ENCODE measurements at places on chromosomes 1 and 21.

DNA sequence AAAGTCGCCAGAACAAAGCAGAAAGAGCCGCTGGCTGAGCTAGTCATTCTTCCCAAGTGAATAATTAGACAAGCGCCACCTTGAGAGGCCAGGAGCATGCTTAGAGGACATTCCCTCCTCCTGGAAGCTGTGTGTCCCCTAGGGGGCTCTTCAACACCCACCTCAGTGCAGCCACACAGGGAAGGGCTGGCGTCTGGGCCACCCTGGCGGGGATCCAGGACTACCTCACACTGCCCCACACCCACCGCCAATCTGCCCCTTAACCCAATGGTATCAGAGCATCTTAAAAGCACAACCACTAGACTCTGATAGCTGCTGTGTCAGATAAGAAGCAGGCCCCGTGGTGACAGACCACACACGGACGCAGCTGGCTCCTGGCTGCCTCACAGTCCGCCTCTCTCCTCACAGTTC, 24.9 kb downstream of the SETD4 start:
- DNase-seq, result no peak

GRCh38 chr1:3333903-3334302, 120.6 kb upstream of the ARHGEF16 start:
- no peak for DNase-seq

DNA sequence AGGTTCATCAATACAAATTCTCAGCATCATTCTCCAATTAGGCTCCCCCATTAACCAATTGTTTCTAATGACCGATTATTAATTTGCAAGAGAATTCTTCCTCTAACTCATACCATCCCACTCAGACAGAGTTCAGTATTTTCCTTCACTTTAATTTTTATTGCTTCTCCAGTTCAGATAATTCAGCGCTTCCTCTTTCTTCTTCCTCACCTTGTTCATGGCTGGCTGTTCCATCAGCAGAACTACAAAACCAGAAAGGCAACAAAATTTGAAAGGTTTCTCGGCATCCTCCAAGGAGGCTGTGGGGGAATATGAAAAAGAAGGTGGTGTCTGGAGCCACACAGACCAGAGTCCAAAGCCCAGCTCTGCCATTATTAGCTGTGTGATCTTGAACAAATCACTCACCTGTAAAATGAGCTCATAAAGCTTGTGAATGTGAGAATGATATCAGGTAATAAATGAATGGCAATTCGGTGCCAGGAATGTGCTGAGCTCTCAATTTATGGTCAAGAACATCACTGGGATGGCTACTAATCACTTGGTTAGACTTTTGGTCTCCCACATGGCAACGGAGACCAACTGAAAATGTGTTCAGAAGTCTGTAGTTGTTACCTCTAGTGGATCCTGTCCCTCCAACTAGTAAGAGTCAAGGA, 11.7 kb upstream of the ZNF436 start:
- DNase-seq, result no peak

- DNase-seq, result no peak
These were observed at the start of gene TBX19 for GRCh38 chr1:168280296-168280927. Gene TBX19 (plus strand): TSS chr1:168280877. CDS start chr1:168281091, 214 bp downstream.

GRCh38 chr1:240650877-240651276, 38.9 kb upstream of the GREM2 start:
- no peak for DNase-seq

DNA sequence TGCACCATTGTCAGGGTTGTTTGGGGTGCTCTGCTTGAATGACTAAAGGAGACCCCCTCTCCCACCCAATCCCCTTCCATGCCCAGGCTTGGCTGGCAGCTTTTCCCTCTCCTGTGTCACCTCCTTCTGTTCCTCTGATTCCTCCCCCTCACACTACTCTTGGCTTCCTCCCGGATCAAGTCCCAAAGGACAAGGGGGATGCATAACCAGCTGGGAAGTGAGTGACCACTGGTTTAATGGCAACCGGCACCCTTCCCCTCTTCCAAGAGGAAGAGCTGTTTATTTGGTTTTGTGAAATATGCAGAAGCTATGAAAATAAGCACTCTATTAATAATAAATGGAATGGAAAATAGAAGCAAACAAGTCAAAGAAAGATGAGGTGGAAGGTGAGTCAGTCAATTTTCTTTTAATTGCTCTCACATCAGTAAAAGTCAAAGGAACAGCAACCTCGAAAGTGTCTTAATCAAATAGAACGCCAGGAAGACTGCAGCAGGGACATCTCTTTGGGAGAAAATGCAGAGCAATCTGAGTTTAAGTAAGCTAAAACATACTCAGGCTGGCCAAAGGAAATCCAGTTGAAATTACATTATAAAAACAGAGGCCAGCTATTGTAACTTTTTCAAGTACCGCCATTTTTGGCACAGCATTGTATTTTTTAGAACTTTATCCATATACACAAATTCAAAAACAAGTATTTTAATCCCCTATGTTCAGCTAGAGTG, 322.5 kb downstream of the SIPA1L2 start:
- no peak for DNase-seq

- DNase-seq, result no peak
These were observed 43.5 kb upstream of the CCDC27 start for GRCh38 chr1:3708791-3709190.

- peak; percentile 76 for DNase-seq
These were observed 21.2 kb downstream of the SLC45A3 start for GRCh38 chr1:205658943-205659581.

DNA sequence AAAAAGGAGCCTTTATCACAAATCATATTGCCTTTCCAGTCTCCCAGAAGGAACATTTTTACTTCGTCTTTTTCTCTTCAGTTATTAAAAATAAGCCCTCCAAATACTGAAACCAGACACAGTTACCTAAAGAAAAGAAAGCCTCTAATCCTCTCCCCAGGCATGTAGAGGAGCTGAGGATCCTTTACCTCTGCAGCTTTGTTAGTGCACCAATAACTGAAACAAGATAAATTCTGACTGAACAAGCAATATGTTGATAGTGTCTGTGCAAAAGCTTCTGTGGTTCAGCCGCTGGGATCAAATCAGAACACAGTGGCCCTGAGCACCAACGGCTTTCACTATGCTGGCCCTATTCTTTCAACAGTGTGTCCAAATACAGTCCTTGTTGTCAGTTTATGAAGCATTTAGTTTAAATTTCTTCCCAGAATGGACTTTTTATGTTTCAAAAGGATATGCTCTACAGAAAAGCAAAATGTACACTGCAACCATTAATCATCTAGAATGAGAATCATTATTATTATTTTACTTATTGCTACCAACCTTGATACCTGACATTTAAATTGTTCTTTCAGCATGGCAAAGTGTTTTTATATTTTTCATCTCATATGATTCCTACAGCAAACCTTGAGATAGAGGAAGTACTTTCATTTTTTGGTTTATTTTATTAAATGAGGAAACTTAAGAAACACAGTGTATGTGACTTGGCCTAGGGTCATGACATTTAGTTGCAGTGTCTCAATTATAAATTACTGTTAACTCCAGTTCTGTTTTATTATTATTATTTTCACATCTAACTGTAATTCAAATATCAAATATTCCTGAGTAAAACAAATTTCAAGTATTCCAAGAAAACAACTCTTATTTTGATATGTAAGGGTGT, 217.9 kb downstream of the NEGR1 start:
- no peak for DNase-seq

DNA sequence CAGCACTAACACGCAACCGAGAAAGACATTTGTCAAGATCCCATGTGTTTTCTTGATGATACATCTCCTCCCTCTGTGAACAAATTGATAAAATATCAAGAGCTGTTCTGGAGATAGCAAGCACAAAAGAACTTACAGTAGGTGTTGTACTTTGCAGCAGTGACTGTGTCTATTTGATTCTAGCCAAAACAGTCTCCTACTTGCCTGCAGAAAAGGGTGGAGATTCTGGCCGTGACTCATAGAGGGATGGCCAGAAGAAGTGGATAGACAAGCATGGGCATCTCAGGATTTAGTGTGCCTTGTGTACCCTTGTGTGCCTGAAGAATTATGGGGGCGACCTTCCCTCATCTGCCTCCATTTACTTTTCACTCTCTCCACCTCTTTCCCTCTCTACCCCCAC, 458.4 kb upstream of the LRRC7 start:
- DNase-seq, result no peak

- no peak for DNase-seq
These were observed 220.0 kb downstream of the FGGY start for GRCh38 chr1:59516881-59517280.

DNA sequence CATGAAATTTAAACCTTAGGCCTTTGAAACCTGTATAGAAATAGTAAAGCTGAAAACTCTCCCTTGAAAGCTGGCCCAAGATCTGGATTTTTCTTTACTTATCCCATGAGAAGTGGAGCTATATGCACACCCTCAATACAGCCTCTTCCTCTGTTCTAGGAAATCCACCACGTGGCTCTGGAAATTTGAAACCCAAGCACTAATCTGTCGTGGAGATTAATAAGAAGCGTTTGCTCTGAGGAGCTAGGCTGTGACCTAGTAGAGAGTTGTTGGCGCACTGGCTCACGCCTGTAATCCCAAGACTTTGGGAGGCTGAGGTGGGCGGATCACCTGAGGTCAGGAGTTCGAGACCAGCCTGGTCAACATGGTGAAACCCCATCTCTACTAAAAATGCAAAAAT, 291.3 kb upstream of the PLXNA2 start:
- DNase-seq, result no peak

- no peak for DNase-seq
These were observed 1152.2 kb upstream of the ADGRL4 start for GRCh38 chr1:80158771-80159170.

DNA sequence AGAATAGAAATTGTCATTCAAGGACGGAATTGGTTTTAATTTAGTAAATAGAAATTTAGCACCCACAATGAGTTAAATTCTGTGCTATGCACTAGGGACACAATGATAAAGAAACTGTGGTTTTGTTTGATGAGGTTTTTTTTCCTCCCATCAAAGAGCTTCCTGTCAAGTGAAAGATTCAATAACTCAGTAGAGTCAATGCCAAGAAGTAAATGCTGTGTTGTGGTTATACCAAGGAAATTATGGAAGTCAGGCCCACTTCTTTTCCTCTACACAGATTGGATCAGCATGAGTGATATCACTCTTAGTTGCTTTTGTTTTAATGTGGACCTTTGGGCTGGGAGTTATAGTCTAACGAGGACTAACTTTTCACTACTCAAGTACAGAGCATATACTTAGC, 1269.6 kb upstream of the ADGRL2 start:
- DNase-seq, result no peak

DNA sequence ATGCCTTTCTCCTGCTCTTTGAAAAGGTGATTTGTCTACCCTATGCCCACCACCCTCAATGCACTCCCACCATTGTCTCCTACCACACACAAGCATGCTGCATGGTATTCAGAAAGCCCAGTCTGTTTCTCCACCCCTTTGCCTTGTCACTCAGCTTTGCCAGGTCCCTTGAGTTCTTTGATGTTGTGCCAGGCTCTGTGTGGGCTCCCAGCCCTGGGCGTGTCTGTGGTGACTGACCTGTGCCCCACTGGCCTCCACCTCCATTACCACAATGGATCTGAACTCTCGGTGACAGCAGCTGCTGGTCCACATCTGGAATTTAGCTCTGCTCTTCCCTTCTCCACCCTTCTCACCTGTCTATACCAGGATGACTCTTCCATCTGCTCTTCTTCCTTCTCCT, 34.9 kb downstream of the ATP2B4 start:
- DNase-seq, result no peak

GRCh38 chr1:179129702-179130473, 48.0 kb downstream of the TOR3A start:
- DNase-seq, result peak; percentile 67

DNA sequence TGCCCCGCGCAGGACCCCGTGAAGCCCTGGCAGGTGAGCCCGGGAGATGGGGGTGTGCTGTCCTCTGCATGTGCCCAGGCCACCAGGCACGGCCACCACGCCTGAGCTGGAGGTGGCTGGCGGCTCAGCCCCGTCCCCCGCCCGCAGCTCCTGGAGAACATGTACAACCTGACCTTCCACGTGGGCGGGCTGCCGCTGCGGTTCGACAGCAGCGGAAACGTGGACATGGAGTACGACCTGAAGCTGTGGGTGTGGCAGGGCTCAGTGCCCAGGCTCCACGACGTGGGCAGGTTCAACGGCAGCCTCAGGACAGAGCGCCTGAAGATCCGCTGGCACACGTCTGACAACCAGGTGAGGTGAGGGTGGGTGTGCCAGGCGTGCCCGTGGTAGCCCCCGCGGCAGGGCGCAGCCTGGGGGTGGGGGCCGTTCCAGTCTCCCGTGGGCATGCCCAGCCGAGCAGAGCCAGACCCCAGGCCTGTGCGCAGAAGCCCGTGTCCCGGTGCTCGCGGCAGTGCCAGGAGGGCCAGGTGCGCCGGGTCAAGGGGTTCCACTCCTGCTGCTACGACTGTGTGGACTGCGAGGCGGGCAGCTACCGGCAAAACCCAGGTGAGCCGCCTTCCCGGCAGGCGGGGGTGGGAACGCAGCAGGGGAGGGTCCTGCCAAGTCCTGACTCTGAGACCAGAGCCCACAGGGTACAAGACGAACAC, 1.8 kb downstream of the TAS1R3 start:
- no peak for DNase-seq

- DNase-seq, result no peak
These were observed 125.7 kb upstream of the PBX1 start for GRCh38 chr1:164433141-164433817.

GRCh38 chr1:27130798-27131197, 24.1 kb downstream of the SLC9A1 start:
- DNase-seq, result no peak

GRCh38 chr1:59903141-59903754, 23.3 kb downstream of the CYP2J2 start:
- DNase-seq, result no peak

- no peak for DNase-seq
These were observed 146.0 kb downstream of the GPATCH2 start for GRCh38 chr1:217484871-217485270.

DNA sequence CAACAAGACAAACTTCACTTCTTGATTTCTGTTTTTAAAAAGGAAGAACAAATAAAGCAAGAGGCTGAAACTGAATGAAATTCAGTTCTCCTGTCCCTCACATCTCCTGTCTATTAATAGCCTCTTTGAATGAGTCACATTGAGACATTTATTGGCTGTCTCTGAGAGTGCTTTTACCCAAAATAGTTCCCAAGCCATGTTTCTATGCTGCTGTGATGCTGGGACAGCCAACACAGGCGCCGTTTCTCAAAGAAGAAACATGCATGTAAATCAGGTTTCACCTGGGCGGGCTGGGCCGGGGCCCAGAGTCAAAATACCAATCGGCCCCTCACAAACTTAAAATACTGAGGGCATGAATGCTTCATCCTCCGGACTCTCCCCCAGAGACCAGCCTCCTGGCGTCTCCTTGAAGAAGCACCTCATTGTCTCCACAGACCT, 105.2 kb downstream of the EDEM3 start:
- no peak for DNase-seq

- DNase-seq, result no peak
These were observed 2.6 kb upstream of the TAGLN2 start for GRCh38 chr1:159927849-159928431.

GRCh38 chr1:215669806-215670491, 102.8 kb downstream of the KCTD3 start:
- DNase-seq, result no peak

GRCh38 chr1:6783221-6783620, 2.0 kb upstream of the CAMTA1 start:
- no peak for DNase-seq

Data from hematopoietic multipotent progenitor cell treated with erythropoietin and hydrocortisone succinate and interleukin-3 and kit ligand, for 15 days (in vitro differentiated cells).